ENCODE measurements at places on chromosomes 2 and 18.

DNA sequence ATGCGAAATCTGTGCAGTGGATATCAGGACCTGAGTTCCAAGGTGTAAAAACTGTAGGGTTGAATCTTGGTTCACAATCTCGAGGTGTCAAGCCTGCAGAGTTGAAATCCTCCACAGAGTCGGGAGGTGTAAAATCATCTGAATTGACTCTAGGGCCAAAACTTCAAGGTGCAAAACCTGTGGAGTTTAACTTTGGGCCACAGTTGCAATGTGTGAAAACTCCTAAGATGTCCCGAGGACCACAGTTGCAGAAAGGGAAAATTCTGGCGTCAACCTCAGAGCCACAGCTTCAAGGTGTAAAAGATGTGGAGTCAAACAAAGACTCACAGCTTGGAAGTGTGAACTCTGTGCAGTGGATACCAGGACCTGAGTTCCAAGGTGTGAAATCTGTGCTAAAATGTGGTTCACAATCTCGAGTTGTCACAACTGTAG, 9.8 kb upstream of the ZNF512 start:
- DNase-seq: no peak

DNA sequence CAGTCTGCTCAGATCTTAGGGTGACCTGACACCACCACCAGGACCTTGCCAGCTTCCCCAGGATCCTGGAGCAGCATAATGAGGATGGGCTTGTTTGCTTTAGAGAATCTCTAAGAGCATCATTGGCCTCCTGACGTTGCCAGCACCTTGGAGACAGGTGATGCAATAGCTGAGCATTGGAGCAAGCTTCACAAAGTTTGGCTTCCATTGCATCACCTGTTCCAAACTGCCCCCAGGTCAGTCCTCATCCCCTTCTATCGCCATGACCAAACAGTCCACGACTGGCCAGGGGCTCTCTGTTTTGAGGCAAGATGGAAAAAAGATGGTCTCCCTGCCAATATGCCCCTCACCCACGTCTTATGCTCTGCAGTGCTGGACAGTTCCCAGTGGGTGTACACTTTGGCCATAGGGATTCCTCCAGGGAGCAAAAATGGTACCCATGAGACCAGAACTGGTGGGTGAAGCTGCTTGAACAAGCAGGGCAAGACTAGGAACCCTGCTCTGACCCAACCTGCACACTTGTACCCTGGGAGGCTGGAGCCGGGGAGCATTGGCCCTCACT, 22.6 kb upstream of the AGAP1 start:
- no peak for DNase-seq

GRCh38 chr18:78082816-78083215, 833.2 kb downstream of the GALR1 start:
- no peak for DNase-seq

DNA sequence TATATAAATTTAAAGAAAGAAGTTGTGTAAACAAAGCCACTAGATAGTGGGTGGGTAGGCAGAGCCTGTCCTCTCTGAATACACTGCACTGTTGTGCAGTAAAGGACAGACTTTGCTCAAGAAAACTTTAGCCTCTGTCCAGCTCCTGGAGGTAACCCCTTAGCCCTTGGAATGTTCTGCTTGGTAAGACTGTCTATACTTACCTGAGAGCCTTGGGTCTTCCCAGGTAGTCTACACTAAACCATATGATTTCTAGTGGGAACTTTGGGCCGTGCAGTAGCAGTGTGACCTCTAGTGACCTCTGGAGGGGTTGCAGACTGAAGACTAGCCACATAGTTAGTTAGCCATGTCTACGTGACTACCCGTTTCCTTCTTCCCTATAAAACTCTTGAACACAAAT, 678.3 kb upstream of the NRXN1 start:
- no peak for DNase-seq

DNA sequence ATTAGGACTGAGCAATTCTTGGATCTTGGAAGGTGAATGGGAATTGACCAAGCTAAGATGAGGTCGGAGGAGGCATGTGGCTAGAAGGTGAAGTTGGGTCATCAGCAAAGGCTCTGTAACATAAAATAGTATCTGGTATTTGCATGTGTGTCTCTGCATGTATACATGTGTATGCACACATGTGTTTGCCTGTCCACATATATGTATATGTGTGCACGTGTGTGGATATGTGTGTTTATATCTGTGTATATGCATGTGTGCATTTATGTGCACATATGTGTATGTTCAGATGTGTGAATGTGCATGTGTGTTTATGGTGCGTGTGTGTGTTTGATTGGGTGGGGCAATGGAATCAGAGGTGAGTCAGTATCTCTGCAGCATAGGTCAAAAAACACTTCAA, 664.3 kb downstream of the CNTNAP5 start:
- DNase-seq: no peak

GRCh38 chr18:79069717-79070151, 540 bp downstream of the ATP9B start:
- peak; percentile 62 for DNase-seq

DNA sequence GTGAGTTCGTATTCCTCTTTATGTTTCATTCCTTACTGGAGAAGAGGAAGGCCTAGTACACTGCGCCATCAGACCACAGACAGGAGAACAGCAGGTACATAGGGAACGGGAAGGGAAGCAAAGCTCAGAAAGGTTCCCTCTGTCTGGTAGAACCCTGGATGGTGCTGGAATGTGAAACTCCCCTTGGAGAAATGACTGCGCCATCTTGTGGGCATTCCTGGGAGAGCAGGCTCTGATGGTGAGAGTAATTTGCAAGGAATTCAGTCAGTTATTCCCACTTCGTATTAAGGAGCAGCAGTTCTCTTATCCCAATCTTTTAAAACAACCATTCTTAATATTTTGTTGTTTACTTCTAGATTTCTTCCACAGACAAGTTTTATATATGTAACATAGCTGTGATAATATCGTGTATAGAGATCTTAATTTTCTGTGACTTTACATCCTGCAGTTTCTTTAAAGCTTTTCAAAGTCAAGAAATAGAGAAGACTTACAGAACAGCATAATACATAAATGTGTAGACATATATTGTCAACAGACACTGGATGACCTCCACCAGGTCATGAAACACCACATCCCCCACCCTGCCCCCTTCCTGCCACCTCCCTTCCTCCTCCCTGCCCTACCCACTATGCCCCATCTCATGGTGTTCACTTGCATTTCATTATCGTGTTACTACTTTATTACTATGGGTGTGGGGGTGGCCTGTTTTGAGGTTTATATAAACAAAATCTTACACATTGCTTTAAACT, 83.9 kb downstream of the ARHGEF4 start:
- peak; percentile 61 for DNase-seq

DNA sequence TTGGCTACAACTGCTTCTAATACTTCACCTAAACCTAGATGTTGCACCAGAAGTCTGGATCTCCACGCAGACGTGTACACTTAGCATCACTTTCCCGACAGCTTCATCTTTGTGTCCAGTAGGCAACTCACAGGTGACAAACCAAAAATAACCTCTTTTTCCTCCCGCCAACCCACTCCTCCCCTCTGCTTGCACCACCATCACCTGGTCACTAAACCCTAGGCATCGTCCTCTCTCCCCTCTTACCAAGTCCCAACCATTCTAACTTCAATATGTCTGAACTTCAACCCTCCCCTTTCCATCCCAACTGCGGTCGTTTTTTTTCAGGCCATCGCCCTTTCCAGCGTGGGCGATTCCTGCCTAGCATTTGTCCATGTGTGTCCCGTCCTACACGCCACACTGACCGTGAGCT, 413 bp upstream of the CHMP3 start:
- no peak for DNase-seq

DNA sequence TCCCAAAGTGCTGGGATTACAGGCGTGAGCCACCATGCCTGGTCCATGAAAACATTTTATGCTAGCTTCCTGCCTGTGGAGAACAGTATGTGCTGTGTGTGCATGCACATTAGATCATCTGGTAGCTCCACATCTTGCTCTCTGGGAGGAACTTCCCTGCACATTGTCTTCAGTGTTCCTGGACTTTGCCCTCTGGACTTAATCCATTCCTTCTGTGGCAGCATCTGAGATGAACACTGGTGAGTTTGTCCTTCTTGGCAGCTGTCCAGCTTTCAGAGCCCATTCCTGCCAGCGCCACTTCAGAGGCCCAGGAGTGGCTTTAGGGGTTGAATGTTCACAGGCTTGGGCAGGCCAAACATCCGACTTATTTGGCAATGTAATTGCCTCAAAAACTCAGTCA, 65.2 kb downstream of the POU3F3 start:
- no peak for DNase-seq

GRCh38 chr2:143078104-143078503, 51.1 kb upstream of the ARHGAP15 start:
- DNase-seq: no peak

GRCh38 chr18:62066102-62066818, 120.6 kb downstream of the PIGN start:
- no peak for DNase-seq

DNA sequence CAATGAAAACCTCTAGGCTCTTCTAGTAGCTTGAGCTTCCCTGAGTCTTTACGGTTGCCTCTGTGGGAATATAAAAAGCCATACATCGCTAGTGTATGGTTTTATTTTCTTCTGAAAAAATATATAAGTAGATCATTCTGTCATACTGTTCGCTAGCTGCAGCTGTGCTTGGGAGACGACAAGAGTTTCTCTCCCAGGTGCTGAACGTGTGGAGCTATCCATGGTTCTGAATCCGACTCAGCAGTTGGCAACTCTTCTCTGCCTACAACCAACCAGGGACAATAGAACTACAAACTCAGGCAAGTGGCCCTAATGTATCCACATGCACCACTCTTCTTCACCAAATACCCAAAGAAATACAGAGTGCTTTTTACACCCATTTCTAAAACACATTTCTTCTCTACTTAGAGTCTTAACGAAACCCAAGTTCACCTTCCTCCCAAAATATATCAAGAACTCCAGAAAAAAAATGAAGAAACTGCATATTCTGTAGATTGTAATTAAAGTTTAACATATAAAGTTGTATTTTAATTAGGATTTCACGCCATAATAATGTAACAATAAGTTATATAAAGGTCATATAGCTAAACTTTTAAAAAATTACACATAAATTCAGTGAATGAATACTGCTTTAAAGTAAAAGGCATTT, 2.2 kb upstream of the KCNH7 start:
- DNase-seq: peak; percentile 48

DNA sequence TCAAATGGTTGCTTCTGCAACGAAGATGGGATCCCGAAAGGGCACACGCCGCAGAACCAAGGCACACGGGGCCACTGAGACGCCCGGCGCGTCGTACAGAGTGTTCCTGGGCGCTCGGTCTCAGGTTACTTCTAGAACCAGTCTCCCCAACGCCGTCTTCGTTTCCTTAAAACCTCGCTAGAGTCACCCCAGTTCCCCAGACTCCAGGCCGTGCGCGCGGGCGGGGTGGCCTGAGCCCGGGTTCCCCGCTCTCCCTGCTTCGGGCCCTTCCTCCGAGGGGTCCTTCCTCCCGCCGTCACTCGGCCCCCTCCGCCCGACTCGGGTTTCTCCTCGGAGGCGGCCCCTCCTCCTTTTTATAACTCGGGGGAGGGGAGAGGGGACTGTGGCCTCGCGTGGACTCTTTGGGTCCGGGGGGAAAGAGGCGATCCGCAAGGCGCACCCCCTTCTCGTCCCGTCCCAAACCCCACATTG, 774 bp upstream of the FZD7 start:
- DNase-seq: peak; percentile 44

GRCh38 chr2:41806286-41806685, 241.5 kb upstream of the PKDCC start:
- no peak for DNase-seq

GRCh38 chr2:239196474-239197021, 204.3 kb downstream of the HDAC4 start:
- DNase-seq: no peak

GRCh38 chr2:191241418-191241817, 3.8 kb upstream of the MYO1B start:
- no peak for DNase-seq

DNA sequence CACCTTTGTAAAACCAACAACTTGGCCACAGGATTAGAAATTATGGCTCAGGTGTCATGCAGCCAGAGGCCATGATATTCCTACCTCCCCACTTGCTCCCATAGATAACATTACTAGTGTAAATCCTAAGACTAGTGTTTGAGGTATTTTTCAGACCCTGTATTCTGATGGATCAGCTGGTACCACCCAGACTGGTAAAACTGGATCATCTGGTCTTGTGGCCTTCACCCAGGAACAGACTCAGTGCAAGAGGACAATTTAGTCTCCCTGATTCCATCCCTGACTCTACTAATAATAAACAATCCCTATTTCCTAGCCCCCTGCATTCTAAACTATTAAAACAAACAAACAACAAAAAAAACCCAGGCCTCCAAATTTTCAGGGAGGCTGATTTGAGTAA, 121.0 kb downstream of the ALPK2 start:
- DNase-seq: no peak

DNA sequence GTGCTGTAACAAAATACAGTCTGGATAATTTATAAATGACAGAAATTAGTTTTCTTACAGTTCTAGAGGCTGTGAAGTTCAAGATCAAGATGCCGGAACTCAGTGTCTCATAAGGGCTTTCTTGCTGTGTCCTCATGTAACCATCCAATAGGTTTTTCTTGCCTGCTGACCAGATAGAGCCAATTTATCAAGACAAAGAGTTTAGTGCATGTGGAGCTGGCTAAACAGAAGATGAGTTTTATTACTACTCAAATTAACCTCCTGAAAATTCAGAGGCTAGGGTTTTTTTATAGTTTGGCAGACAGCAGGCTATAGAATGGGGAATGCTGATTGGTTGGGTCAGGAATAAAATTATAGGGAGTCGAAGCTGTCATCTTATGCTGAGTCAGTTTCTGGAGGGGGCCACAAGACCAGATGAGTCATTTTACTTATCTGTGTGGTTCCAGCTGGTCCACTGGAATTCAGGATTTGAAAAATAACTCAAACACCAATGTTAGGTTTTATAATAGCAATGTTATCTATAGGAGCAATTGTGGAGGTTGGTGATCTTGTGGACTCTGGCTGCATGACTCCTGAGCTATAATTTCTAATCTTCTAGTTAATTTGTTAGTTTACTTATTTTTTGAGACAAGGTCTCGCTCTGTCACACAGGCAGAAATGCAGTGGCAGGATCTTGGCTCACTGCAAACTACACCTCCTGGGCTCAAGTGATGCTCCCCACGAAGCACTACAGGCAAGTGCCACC, 3.2 kb upstream of the PDK1 start:
- DNase-seq: peak; percentile 42

- DNase-seq: no peak
Measured at GRCh38 chr2:229456091-229456490, 185.0 kb upstream of the PID1 start.

DNA sequence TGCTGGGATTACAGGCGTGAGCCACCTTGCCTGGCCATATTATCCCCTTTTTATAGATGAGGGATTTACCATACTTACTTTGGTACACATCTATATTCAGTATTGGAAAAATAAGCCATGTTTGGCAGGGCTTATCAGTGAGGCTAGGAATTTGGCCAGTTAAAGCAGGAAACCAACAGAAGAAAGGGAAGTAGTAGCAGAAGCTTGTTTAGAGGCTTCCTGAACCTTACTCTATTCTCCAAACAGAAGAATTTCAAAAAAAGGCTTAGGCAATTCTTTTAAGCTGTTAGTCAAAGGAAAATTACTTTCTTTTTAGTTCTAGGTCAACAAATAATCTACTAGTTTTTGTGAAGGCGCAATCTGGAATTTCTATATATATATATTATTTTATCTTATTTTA, 3.2 kb upstream of the GLS start:
- DNase-seq: peak; percentile 45

- DNase-seq: no peak
Measured at GRCh38 chr2:200219309-200220113, 87.0 kb upstream of the SPATS2L start.
